ENCODE measurements at places on chromosomes 11 and 22. TPM values are rescaled to one million over a fixed set of nuclear protein-coding genes. Genes with fewer than 3 reads are reported as not detected.

The TECTA gene
- total RNA-seq = 1.1 TPM

The TMPRSS13 gene
- 1.3 TPM for total RNA-seq

The CD3D gene
- total RNA-seq = 0.61 TPM

The DGCR6L gene
- total RNA-seq = 77.4 TPM

The CREB3L1 gene
- 24.0 TPM for total RNA-seq

The CARD18 gene
- total RNA-seq = not detected

The MMP1 gene
- total RNA-seq = not detected

The C22orf23 gene
- total RNA-seq = 1.2 TPM

The CCDC88B gene
- 13.1 TPM for total RNA-seq

The OSM gene
- 1.5 TPM for total RNA-seq

The LMNTD2 gene
- total RNA-seq = 6.3 TPM

The PHETA2 gene
- 4.3 TPM for total RNA-seq

The PTPN5 gene
- total RNA-seq = 0.06 TPM

The SLC22A25 gene
- not detected for total RNA-seq

The IL17REL gene
- total RNA-seq = not detected

The GDPD4 gene
- total RNA-seq = not detected

The ZNF214 gene
- 1.8 TPM for total RNA-seq

The PDE2A gene
- 11.5 TPM for total RNA-seq

The MCHR1 gene
- total RNA-seq = 0.24 TPM

The PDGFD gene
- 297 TPM for total RNA-seq

The SULT4A1 gene
- 0.65 TPM for total RNA-seq

The PGA5 gene
- 0.79 TPM for total RNA-seq

The C22orf42 gene
- total RNA-seq = not detected

The TANGO2 gene
- 41.3 TPM for total RNA-seq

The DSCAML1 gene
- total RNA-seq = 0.11 TPM

The HINFP gene
- 27.7 TPM for total RNA-seq

The POU2AF1 gene
- total RNA-seq = not detected

The PATE4 gene
- not detected for total RNA-seq

The OVCH2 gene
- not detected for total RNA-seq
